ENCODE measurements at places on chromosomes 13 and 19.
A peak's percentile ranks its signal among the peaks of the same experiment; 100 is the strongest.

- DNase-seq: no peak
Measured at GRCh38 chr19:1401138-1401888, at the start of gene GAMT. Gene GAMT, minus strand, starts transcription at chr19:1401542. Its CDS starts 66 bp downstream, at chr19:1401476.

DNA sequence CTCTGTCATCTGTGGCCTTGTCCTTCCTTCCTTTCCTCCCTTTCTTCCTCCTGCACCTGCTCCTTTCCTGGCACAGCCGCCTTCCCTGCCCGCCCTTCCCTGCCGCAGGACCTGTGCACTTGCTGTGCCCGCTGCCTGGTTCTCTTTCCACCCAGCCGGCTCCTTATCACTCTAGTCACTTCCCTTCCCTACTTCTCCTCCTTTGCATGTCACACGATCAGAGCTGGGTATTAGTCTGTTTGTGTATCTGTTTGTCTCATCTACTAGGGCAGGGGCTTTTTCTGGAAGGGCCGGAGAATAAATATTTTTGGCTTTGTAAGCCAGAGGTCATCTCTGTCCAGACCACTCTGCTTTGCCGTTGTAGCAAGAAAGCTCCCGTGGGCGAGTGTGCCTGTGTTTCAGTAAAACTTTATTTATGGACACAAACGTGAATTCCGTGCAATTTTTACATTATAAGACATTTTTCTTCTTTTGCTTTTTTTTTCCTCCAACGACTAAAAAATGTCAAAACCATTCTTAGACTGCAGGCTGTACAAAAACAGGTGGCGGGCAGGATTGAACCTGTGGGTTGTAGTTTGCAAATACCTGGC, 6.1 kb downstream of the KDM4B start:
- DNase-seq: no peak

- DNase-seq: no peak
Measured at GRCh38 chr13:20102525-20103180, 58.2 kb downstream of the GJA3 start.

DNA sequence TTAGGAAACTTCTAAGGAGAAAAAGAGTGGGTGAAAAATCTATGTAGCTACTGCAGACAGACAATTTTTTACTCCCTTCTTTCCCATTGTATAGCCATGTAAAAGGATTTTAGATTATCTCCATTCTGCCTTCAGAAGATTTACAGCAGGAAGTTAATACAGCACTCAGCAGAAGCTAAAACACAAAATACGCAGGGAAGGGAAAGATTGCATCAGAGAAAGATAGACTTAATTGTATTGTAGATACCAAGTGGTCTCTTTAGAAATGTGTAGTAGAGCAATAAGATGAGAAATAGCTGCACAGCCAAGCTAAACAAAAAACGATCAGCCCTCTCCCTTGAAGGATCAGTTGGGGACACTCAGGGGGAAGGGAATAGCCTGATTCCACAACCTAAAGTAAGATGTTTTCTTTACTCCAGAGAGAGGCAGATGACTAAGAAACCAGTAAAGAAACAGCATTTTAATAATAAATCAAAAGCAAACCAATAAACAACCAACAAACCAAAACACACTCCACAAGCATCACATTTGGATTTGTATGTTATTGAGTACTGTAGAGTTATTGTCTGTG, 236.7 kb upstream of the SLITRK1 start:
- no peak for DNase-seq

DNA sequence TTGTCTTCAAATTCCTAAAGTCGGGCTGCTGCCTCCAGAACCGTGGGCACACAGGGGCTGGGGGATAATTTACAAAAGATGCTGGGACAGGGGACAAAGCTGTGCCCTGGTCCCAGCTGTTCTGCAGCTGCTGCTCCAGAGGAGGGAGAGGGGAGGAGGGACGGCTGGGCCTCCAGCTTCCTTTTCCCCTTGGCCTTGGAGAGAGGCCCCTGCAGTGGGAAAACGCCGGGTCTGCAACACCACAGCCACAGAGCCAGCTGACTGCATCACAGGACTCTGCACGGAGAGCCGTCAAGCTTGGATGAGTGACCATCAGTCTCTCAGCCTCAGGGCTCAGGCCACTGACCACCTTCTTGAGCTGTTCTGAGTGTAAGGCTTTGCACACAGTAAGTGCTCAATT, 6.1 kb downstream of the DOCK6 start:
- DNase-seq: no peak

DNA sequence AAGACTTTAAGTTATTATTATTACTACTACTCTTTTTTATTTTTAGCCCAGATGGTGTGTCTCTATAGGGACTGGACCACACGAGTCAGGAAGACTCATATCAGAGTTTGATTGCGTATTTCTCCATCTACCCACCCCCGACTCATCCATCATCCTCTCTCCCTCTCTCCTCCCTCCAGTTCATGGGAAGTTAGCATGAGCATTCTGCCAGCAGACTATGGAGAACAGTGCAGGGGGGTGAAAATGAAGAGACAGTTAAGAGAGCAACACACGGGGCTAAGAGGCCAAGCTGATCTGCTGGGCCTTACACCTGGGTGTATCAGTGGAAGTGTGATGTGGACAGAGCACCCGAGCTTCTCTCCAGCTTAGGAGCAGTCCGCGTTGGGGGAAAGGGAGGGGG, 95.0 kb downstream of the UQCRFS1 start:
- no peak for DNase-seq

DNA sequence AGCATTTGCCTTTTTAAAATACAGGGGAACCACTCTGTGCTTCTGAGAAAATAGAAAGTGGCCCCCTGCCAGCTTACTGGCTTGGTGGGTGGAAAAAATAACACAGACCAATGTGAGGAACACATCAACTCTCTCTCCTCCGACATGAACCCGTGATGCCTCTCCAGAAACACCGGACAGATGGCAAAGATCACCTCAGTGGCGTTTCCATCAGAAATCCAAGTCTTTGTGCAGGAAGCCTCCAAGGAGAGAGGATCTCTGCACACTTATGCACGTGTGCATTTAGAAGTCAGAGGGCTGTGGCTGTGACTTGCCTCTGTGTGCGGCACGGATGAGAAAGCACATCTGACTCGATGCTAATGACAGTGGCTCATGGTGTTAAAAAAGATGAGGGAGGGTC, 112.3 kb upstream of the KLF12 start:
- DNase-seq: no peak

GRCh38 chr13:77811981-77812380, 106.7 kb downstream of the EDNRB start:
- DNase-seq: no peak

DNA sequence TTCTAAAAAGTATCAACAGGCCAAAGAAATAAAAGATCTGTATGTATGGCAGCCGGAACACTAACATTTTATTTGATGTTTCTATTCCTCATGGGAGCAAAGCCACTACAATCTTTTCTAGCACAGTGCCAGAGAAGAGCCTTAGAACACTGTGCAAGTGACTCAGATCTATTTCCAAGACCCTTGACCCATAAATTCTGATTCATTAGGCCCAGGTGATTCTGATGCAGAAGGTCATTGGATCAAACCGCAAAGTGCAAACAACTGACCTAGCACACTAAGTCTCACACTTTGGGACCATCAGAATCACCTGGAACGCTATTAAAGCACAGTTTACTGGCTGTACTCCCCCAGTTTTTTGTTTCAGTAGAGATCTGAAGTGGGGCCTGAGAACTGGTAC, 87.6 kb downstream of the MYCBP2 start:
- DNase-seq: no peak

DNA sequence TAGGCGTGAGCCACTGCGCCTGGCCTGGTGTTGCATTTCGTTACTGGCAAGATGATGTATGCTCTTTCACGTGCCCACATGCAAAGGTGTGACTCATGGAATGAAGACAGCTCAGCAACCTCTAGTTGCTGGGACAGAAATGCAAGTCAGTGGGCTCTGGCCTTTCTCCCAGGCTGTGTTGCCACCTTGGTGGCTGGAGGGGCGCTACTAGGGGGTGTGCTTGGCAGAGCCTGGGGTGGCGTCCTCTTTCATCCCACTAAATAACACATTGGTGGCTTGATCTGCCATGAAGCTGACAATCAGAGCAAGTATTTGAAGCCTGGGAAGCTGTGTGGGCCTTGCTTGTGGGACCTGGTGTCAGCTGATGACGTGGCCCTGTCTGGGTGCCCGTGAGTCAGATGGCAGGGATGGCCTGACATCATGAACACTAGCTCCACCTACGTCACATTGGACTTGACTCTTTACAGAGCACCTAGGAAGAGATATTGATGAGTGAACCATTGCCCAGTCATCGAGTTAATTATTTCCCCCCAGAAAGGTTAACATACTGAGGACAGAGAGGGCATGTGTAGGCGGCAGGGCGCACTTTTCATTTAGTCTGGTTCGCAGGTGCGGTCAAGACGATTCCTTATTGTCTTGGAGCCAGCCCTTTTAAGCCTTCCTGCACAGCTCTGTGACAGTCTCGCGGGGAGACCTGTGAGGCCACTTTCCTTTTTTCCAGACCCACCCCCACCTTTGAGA, 154.2 kb downstream of the TM9SF2 start:
- DNase-seq: no peak

DNA sequence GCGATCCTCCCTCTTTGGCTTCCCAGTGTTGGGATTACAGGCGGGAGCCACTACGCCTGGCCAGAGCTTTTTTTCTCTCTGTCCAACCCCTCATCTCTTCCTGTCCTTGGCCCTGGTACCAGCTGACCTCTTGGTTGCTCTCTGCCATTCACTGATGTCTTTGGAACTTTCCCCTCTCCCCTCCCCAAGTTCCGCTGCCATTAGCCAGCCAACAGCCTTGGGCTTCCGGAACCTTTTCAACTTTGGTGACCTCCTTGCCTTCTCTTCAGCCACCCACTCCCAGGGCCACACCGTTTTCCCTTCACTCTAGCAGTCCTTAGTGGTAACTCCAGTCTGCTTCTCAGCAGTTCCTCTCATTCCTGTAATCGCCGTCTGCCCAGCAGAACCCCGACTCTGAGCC, 4.3 kb downstream of the WTIP start:
- no peak for DNase-seq

DNA sequence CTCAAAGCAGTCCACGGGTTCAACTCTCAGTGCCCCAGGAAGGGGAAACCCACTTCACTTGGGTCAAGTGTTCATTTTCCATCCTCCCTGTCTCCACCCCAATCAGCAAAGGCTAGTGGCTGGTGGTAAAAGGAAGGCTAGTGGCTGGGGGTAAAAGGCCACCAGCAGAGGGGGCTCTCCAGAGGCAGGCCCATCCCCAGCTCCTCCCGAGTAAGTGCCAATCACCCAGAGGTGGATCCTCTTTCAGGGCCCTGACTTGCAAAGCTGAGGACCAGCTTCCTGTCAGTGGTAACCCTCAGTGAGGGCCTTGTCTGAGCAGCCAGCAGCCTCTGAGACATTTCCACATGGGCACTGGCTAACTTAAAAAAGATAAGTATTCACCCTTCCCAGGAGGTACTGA, 22.0 kb upstream of the TPT1 start:
- no peak for DNase-seq

DNA sequence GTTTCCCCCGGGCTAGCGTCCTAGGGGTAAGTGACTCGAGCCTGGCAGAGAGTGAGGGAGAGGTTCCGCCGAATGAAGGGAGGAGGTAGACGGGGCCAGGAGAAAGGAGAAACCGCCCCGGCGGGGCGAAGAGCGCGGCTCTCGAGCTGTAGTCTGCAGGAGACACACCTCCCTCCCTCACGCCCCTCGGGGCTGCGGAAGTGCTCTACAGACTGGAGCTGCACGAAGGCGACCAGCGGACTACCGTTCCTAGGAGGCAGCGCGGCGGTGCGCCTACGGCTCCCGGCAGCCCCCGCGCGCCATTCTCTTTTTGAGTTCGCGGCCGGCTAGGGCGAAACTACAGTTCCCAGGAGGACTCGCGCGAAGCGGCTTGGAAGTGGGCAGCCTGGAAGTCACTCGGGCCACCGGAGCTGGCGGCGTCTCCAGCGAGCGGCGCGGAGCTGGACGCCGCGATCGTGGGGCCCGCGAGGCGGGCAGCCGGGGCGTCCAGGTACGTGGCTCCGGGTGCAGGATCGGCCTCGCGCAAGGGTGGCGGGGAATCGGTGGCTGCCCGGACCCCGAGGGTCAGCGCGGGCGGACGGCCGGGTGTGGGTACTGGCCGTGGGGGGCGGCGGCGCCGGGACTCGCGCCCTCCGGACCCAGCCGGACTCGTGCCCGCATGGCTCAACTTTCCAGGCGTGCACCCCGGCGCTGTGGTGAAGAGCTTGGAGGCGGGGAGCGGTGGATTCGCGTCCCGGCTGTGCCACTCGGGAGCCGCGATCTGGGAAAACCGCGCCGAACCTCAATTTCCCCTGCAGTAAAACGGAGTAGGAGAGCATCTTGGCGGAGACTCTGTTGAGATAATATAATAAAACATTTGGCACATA, at the start of gene SIPA1L3:
TSS of gene SIPA1L3 (plus strand) at position 340 of the 866 bp plus-strand sequence. CDS start 174,358 bp downstream, outside the sequence.
- DNase-seq: peak; percentile 95

- no peak for DNase-seq
Measured at GRCh38 chr13:76904507-76904906, 18.3 kb upstream of the KCTD12 start.

DNA sequence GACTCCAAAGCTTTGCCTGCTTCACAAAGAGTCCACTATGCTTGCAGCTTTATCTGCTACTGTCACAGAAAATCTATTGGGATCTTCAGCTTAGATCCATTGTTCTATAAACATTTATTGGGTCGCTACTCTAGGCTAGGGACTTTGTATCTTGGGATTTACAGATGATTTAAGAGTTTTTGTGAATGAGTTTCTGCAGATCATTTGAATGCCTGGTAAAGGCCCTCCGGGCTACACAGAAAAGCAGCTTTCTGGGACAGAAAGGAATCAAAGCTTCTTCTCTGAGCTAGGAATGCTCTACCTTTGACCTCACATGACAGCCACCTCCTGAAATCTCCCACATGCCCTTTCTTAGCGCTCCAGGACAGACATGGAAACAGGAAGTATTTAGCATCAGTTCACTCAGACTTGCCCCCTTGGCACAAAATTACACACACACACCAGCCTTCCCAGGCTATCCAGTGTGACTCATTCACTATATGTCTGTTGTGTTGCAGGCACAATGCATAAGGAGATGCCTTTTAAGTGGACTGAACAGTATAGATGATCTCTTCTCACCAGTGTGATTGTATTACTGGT, 492.4 kb downstream of the DACH1 start:
- no peak for DNase-seq

DNA sequence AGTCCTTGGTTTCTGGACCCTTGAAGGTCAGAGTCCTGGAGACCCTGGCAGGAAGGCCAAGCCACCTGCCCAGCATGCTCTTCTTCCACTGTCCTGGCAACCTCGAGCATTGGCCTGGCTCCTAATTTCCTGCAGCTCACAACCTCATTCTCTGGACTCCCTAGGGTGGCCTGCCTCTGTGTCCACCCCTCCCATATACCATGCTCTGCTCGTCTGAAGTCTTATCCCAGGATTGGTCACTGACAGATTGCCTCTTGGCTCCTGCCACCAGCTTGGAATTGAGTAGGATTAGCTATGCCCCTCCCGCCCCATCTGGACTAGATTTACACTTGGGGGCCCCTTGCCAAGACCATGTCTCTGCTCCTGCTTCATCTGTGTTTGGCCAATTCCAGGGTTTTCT, 17.1 kb upstream of the WASF3 start:
- no peak for DNase-seq

- no peak for DNase-seq
Measured at GRCh38 chr19:5057860-5058259, 88.9 kb downstream of the KDM4B start.

DNA sequence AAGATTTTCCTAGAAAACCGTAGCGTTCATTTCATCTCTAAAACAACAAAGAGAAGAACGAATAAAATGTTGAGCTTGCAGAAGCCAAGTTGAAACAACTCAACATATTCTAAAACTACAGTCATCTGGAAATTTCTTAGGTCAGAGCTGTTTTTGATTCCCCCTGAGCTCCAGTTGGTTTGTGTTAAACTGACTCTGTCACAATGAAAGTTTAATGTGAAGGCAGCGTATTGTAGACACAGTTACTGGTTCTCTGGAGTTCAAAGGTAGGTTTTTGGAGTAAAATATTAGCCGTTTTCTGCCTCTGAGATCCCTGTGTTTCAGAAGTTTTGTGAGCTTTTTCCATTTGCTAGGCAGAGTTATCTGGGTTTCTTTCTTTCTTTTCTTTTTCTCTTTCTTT, 2.2 kb downstream of the ARHGEF7 start:
- DNase-seq: no peak

Measured in putamen (tissue), 1 donor.